ENCODE measurements at places on chromosomes 4 and X.
A peak's percentile ranks its signal among the peaks of the same experiment; 100 is the strongest.

- DNase-seq = peak; percentile 37
These were observed 21.8 kb downstream of the MBNL3 start for GRCh38 chrX:132467026-132467425.

DNA sequence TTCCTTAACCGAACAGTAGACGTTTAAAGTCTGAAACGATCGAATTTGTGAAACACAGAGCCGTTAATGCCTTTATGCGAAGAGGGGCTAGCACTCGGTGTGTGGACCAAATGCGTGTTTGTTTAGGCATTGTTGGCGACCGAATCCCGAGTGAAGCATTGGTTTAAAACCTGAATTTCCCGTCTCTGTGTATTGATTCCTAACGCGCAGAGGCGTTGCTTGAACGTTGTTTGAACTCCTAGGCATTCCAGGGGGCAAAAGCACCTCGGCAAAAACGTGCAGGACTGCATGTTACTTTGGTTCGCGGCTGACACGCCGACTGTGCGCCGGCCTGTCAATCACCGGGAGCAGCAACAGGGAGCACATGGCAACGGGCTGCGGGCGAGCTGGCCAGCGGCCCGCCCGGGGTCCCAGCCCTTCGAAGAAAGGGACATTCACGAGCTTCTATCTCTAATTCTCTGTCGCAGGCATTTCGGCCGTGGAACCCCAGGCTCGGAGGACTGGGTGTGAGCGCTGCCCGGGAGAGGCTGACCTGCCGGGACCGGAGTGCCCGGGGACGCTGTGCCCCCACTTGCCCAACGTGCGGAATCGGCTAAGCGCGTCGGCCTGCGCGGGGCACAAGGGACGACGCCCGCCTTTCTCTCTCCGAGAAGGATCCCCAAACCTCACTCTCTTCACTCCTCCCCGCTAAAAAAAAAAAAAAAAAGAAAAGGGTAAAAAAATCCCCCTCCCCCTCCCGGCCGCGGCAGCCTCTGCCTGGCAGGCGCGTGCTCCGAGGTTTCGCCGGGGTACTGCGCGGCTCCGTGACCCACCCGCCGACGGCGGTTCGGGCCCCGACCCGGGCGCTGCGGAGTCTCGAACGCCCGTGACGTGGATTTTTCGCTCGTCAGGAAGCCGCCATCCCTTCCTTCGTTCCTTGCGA, 810 bp downstream of the SPRY1 start:
- DNase-seq = peak; percentile 36

DNA sequence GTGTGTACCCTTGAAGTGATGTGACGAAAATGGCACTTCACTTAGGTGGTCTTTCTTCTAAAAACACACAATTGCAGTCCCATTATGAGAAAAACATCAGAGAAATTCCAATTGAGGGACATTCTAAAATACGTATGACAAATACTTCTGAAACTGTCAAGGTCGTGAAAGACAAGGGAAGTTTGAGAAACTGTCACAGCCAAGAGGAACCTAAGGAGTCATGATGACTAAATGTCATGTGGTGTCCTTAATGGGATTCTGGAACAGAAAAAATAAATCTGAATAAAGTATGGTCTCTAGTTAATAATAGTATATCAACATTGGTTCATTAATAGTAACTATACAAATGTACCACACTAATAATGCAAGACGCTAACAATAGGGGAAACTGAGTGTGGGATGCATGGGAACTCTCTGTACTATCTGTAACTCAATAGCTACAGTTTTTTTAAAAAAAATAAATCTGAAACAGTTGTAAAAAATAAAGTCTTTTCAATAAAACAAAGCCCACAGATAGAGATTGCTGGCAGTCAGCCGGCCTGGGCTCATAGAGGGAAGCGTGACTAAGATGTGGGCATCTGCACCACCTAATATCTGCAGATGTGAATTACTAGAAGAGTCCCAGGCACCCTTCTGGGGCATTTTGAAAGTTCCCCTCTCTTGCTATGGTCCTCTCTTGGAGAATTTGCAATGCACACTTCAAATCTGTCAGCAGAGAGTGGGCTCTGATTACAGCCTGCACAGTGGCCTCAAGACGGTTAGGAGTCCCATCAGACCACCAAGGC, 47.6 kb downstream of the MID1IP1 start:
- DNase-seq = no peak

DNA sequence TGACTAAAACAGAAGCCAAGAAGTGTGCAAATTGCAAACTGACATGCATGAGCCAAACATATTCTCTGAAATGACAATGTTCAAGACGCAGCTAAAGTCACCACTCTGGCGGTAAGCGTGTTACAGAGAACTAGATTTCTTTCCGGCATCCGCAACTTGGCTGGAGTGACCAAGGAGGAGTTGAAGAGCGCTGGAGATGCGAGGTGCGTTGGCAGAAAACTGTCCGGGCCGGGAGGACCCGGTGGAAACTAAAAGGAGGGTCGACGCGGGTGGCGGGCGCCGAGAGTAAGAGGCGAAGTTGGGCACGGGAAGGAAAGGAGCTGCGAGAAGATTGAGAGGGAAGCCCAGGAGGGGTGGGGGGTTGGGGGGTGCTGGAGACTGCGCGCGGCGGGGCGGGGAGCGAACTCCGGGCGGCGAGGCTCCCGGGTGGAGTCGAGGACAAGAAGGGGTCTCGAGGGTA, 807 bp downstream of the SEL1L3 start:
- DNase-seq = peak; percentile 46

DNA sequence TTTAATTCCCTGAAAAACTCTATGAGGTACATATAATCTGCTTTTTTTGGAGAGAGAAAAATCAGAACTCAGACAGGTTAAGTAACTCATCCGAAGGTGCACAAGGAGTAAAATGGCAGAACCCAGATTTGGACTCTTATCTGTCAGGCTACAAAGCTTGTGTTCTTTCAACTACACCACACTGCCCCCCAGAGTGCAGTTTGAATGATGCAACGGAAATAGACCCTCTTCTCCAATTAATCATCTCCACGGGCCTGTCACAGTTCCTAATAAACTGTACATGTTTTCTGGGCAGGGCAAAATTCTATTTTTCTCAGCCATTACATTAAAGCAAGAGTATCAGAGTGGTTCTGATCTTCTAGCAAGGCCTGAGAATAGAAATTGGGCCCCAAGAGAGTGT, 35.3 kb upstream of the DCX start:
- peak; percentile 5 for DNase-seq

GRCh38 chr4:61805979-61806378, 605.9 kb downstream of the ADGRL3 start:
- DNase-seq = no peak

GRCh38 chr4:36399762-36400353, 118.4 kb downstream of the DTHD1 start:
- no peak for DNase-seq

DNA sequence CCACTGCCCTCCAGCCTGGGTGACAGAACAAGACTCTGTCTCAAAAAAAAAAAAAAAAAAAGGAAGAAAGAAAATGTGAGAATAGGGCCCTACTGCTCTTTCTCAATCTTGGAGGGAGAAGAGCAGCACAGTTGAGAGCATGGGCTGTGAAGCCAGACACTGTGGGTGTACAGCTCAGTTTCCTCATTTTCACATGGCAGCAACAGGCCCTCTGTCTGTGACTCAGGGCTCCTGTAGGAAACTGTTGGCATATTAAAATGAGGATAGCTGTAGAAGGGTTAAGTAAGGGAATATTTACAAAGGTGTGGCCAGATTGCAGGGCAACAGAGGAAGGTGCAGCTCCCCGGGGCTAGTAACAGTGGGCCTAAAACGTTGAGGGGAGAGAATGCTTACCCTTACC, 3.4 kb downstream of the AKAP14 start:
- DNase-seq = no peak

- peak; percentile 35 for DNase-seq
These were observed 215.0 kb downstream of the HTR2C start for GRCh38 chrX:114798907-114799306.

GRCh38 chr4:146959692-146960091, 14.0 kb upstream of the TTC29 start:
- peak; percentile 49 for DNase-seq

- peak; percentile 96 for DNase-seq
These were observed 121.2 kb downstream of the GASK1B start for GRCh38 chr4:158051401-158052235.

DNA sequence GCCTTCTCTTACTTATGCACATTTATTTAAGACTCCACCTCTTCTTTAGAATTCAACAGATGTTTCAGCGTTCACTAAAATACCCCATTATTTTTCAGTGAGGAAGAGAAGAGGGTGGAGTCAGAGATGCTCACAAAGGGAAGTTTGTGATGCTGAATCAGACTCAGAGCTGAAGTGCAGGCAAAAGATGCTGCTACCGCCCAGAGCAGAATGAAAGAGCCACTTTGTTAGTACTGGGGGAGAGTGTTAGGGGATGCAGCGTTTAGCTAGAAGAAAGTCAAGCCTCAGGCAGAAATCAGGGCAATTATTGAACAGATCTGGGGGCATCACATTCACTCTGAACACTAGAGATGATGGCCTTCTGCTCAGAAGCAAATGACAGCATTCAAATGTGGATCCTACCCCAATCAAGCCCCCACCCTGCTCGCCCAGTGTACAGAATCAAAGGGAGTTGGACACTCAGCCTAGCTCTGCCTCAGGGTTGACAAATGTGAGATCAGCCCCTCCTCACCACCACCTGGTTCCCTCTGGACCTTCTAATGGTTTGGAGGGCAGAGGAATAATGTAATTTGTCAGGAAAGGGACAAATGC, 138.3 kb downstream of the UNC5C start:
- no peak for DNase-seq

DNA sequence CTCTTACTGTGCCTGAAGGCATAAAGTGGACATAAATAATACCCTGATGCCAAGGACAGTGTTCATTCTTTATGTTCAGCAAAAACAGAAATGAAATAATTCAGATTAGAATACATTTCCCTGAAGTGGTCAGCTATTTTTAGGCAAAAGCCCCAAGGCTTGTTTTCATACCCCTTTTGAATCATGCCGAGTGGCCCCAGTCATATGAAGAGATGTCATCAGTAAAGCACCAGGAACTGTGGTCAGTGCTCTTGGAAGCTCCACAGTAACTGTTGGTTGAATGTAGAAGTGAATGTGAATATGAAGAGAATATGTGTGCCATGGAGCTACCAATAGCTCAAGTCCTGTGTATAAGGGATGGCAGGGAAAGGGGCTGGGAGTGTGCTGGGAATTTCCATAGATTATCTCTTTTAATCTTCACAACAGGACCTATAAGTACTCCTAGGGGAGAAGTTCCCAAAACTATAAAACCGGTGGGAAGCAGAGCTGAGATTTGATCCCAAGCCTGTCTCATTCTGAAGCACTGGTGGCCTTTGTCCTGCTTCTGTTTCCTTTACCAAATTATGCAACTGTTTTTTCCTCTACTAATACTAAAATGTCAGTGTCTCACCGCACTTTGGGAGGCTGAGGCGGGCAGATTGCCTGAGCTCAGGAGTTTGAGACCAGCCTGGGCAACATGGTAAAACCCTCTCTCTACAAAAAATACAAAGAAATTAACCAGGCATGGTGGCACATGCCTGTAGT, 52.6 kb downstream of the FNIP2 start:
- DNase-seq = peak; percentile 26

GRCh38 chr4:101290654-101291053, 56.7 kb downstream of the PPP3CA start:
- no peak for DNase-seq

DNA sequence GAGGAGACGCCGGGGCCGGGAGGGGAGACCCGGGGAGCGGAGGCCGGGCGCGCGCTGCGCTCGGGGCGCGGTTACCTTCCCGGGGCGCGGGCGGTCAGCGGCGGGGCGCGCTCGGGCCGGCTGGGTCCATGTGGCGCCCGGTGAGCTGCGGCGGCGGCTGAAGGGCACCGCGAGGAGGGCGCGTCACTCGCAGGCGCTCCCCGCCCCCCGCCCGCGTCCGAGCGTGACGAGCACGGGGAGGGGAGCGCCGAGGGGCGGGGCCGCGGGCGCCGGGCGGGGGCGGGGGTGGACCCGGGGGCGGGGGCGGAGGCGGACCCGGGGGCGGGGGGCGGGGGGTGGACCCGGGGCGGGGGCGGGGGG, at the start of gene CPLX1:
TSS of gene CPLX1 (minus strand) at position 159 of the 360 bp plus-strand sequence. CDS start 1,607 bp downstream, outside the sequence.
- DNase-seq = peak; percentile 22

DNA sequence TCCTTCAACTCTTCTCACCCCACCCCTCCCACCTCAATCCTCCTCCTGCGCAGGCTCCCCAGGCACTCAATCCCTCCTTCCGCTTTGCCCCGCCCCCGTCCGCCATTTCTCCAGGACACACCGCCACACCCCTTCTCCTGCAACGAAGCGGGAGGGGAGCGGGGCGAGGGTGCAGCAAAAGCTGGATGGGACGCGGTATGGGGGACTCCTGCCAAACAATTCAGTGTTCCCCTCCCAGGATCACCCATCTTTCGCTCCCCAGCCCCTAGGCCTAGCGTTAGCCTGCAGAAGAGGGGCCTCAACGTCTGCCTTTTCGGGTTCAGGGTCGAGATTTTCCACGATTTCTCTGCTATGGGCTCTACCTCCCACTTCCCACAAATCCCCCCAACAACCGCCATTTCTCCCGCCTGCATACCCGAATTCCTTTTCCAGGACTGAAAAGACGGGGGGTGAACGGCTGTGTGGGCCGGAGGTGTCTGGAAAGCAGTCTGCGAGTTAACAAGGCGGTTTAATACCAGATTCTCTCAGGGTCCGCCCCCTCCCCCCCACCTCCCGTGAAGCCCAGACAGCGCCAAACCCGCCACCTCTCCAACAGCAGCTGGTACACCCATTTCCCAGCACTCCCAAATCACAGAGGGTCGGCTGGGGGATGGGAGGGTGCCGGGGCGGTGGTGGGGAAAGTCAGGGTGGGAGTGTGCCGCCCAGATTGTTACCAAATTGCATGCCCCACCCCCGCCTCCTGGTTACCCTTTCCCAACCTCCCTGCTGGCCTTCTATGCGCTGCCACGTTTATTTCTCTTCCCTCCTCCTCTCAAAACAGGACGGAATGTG, 774 bp downstream of the ARMCX2 start:
- DNase-seq = peak; percentile 69

DNA sequence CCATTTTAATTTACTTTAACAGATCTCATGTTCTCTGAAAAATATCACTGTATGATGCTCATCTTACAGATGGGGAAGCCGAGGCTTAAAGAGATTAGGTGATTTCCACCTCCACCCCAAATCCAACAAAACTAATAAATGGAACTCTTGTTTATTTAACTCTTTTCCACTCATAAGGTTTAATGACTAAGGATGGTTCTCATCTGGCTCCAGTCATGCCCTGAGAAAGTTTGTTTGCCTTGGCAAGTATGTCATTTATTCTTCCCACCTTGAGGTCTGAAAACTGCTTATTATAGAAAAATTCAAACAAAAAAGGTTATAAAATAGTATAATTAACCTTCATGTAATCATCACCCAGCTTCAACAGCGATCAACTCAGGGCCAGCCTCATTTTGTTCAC, 56.3 kb downstream of the PPEF2 start:
- DNase-seq = no peak

GRCh38 chrX:37491686-37492085, 79.8 kb upstream of the LANCL3 start:
- no peak for DNase-seq

GRCh38 chr4:121712001-121712651, 15.3 kb upstream of the ANXA5 start:
- DNase-seq = no peak

- peak; percentile 74 for DNase-seq
These were observed 1066.9 kb upstream of the TENM3 start for GRCh38 chr4:181176306-181176705.

DNA sequence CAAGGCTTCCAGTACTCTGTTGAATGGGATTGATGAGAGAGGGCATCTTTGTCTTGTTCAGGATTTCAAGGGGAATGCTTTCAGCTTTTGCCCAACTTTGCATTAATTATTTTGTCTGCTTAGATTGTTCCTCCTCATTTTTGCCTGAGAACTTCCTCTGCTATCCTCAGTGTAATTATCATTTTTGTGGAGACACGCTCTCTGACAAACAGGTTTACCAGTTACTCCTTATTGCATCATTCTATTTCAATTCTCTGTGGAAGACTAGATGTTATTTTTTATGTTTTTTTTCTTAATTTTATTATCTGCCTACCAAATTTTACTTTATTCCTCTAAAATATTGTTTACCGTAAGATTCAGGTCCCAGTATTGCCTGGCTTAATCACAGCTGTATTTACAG, 349.2 kb downstream of the ADGRL3 start:
- DNase-seq = peak; percentile 18
